ENCODE measurements at places on chromosomes 5 and 9. TPM values are rescaled to one million over a fixed set of nuclear protein-coding genes. Genes with fewer than 3 reads are reported as not detected.

DNA sequence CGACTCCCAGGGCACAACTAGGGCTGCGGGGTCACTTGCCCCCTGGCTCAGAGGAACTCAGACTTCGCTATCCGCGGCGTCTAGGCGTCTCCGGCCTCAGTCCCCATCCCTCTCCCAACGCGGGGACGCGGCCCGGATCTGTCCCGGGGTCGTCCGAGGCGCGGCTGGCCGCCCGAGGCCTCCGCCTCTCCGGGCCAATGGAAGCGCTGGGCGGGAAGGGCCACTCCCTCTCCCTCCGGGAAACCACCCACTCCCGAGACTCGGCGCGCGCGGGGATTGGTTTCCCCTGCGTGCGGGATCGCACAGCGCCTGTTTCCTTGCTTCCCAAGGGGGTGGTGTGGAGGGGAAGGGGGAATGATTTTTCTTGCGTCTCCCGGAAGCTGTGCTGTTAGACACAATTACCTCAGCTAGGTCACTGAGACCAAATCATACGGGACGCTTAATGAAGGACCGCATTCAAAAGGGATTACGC, 38.3 kb downstream of the NR2F1 start:
- DNase-seq = no peak

Gene PCDHGA11
- 5.5 TPM for polyA plus RNA-seq

Gene CDC25C
- 6.7 TPM for polyA plus RNA-seq

- DNase-seq = no peak
These were observed 1945.9 kb upstream of the NUDT12 start for GRCh38 chr5:105508519-105508918.

GRCh38 chr5:83665631-83666030, 55.0 kb downstream of the HAPLN1 start:
- no peak for DNase-seq

Gene HSD17B3
- polyA plus RNA-seq = 0.74 TPM

Gene BSPRY
- polyA plus RNA-seq = 10.2 TPM

- no peak for DNase-seq
These were observed 376.2 kb upstream of the GRAMD2B start for GRCh38 chr5:126046846-126047571.

Gene SHISAL2B
- not detected for polyA plus RNA-seq

- no peak for DNase-seq
These were observed 12.8 kb downstream of the CEP72 start for GRCh38 chr5:624951-625230.

- no peak for DNase-seq
These were observed 240.1 kb upstream of the GRAMD2B start for GRCh38 chr5:126182971-126183695.

DNA sequence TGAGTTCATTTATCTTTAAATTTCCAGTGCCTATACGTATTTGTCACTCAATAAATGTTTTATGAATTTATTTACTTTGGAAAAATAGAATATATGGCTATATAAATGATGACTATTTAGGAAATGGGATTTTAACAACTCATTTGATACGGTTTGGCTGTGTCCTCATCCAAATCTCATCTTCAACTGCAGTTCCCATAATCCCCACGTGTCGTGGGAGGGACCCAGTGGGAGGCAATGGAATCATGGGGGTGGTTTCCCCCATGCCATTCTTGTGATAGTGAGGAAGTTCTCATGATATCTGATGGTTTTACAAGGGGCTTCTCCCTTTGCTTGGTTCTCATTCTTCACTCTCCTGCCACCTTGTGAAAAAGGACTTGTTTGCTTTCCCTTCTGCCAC, 187.6 kb upstream of the EFNA5 start:
- no peak for DNase-seq

Gene GPR150
- not detected for polyA plus RNA-seq

GRCh38 chr5:73615947-73616346, 10.0 kb upstream of the ARHGEF28 start:
- no peak for DNase-seq

Gene DEPDC1B
- 30.6 TPM for polyA plus RNA-seq

GRCh38 chr9:133032171-133032570, 1.4 kb downstream of the GTF3C5 start:
- DNase-seq = no peak

DNA sequence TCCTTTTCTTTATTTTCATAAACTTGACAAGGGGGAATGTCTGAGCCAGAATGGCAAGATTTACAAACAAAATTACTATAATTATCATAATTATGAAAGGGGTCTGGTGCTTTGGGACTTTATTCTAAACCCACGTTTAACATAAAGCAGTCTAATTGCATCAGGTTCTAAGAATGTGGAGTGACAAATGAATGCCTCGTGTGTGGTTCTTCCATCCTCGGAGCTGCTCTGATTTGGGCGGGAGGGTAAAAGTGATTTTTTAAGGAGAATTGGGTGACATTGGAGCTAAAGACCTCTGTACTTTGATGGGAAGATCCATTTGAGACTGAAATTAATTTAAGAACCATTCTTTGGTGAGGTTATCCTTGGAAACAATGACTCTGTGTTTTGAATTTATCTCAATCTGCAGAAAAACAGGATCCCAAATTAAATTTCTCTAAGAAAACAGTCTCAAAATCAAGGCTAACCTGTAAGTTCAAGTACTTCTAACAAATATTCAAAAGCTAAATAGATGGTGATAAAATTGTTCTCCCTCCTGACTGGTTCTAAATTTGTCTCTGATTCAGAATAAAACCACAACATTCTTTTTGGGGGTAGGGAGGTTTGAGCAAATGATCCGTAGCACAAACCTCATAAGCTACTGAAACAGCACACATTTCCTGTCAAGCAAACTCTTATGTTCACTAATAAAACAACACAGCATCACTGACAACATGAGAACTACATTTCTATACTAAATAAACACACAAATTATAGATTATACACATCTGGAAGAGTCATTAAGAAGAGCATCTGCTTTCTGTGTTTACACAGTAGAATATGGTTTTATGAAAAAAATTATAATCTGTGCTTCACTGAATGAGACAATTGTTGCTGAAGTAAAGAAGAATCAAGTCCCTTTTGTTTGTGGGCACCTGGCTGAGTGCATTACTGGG, 85.5 kb downstream of the DCP2 start:
- no peak for DNase-seq

- no peak for DNase-seq
These were observed 19.7 kb upstream of the GCNT4 start for GRCh38 chr5:75072061-75072460.

Gene TMC1
- 0.26 TPM for polyA plus RNA-seq

- DNase-seq = no peak
These were observed 137.6 kb downstream of the SUSD1 start for GRCh38 chr9:112037281-112038016.

GRCh38 chr9:134475011-134475790, 148.9 kb downstream of the RXRA start:
- peak; percentile 63 for DNase-seq

DNA sequence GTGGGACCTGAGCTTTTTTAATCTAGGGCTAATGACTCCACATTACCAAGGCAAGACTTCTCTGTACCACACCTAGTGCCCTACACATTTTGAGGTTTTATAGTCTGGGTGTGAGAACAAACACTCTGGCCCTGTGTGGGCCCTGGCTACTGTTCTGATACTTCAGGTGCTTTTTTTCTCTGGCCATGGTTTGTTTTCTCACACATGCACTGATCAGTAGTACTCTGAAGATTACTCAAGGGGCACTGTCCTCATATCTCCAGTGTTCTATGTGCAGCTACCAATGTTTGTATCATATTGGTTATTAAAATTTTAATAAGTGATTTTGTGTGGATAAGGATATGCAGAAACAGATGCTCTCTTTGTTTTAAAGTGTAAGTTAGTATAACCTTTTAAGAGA, 5.9 kb upstream of the C9orf40 start:
- no peak for DNase-seq

- no peak for DNase-seq
These were observed 91.9 kb downstream of the CEMIP2 start for GRCh38 chr9:71676460-71676859.

Gene SETD9
- 12.3 TPM for polyA plus RNA-seq

Gene SPINK4
- polyA plus RNA-seq = not detected

DNA sequence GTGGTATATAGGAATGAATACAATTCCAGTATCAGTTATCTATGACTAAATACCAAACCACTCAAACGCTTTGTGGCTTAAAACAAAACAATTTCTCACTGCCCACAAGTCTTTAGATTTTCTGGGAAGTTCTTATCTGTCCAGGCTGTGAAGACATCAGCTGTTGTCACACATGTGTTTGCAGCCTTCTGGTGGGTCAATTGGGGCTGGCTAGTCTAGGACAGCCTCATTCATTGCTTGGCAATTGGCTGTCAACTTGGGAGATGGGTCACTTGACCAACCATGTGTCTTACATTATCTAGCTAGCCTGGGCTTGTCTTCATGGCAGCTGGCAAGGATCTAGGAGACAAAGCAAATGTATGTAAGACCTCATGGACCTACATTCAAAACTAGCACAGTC, 53.8 kb upstream of the PAPPA start:
- no peak for DNase-seq

Gene TAF1L
- polyA plus RNA-seq = 0.06 TPM

- DNase-seq = no peak
These were observed 14.5 kb upstream of the LPCAT1 start for GRCh38 chr5:1538276-1538675.

- no peak for DNase-seq
These were observed 6.2 kb upstream of the DNAJC18 start for GRCh38 chr5:139445325-139446170.

- DNase-seq = no peak
These were observed 68.6 kb upstream of the IL12B start for GRCh38 chr5:159398936-159399335.

Gene PKD2L2
- polyA plus RNA-seq = 0.32 TPM

GRCh38 chr9:89400403-89401116, 82.3 kb downstream of the SECISBP2 start:
- no peak for DNase-seq

GRCh38 chr9:16192403-16193017, 639.7 kb downstream of the CCDC171 start:
- DNase-seq = no peak

DNA sequence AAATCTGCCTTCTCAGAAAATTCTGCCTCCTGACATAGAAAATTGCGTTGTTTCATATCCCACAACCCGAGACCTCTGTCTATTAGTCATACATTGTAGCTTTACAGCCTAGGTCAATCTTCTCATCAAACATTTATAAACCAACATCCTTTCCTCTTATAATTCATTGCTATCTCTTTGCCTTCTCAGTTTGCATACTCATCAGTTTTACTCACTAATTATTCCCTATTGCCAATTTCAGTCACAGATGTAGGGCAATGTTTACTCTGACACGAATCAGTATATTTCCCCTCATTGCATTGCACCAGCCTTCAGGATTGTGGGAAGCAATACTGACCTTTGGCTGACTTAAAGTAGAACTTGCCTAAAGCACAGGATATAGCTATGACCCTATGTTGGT, 247.2 kb downstream of the CEMIP2 start:
- DNase-seq = no peak

Gene NR4A3
- 1.3 TPM for polyA plus RNA-seq

DNA sequence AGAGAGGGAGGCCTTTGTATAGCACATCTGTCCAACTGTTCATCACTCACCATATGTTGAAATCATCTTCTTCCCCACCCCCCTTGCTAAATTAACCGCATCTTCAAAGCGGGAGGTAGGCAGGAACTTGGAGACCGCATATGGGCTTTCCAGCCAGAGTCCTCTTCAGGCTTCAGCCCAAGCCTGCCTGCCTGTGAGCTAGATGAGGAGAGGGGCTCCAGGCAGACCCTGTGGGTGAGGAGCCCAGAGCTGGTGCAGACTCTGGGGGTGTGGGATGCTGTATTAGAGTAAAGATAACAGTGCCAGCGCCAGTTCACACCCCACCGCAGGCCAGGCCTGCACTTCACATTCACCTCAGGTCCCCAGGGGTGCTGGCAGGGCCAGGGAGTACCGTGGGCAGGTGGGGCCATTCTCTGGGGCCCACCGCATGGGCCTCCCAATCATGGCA, 16.2 kb downstream of the PRRC2B start:
- no peak for DNase-seq

DNA sequence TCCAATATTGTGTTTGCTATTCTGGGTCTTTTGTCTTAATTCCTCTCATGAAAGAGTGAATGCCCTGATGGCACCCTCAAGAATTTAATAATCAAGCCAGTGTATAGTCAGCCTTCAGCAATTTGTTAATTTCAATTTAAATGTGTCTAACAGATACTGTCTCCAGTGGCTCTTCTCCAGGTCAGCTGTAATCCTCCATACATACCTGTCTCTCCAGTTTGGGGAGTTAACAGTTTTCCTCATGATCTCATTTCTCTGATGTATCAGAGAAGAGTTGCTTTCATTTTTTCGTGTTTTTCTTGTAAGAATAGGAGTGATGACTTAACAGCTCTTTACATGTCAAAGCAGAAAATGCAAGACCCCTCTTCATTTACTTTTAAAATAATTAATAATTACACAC, 500.3 kb upstream of the RORB start:
- no peak for DNase-seq

GRCh38 chr5:40497573-40497972, 182.1 kb upstream of the PTGER4 start:
- no peak for DNase-seq

DNA sequence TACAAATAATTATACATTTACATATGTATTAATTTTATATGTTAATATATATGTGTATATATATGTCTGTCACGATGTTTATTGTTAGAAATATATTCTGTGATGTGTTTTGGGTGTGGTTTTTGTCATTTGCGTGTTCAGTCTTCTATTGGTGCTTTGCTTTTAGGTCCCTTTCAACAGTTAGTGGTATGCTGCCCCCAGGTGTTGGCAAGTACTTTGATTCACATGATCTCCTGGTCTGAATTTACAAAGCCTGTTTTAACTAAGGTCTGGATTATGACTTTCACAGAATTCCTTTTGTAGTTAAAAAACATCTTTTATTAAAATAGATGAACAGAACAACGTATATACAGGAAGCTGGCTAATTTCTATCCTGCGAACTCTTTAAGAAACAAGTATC, 271.5 kb downstream of the CCDC171 start:
- no peak for DNase-seq

DNA sequence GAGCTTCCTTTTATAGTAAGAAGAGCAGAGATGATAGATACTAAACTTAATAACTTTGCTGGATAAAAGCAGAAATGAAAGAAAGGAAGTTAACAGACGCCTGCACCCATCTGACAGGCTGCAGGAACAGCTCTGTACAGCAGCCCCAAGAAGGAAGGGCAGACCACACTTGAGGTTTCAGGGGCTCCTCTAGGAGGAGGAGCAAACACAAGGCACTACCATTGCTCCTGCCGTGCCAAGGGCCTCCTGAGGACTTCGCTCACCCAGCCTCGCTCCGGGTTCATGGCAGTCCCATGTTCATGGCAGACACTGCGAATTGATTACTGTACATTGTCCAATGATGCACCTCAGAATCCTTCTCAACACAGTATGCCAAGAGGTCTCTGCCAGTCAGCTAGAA, 85.1 kb downstream of the AMBP start:
- DNase-seq = no peak
